Tibial nerve (tissue), 4 donors: ENCODE measurements at places on chromosomes 6 and 20. TPM values are rescaled to one million over a fixed set of nuclear protein-coding genes. Genes with fewer than 3 reads are reported as not detected.

DNA sequence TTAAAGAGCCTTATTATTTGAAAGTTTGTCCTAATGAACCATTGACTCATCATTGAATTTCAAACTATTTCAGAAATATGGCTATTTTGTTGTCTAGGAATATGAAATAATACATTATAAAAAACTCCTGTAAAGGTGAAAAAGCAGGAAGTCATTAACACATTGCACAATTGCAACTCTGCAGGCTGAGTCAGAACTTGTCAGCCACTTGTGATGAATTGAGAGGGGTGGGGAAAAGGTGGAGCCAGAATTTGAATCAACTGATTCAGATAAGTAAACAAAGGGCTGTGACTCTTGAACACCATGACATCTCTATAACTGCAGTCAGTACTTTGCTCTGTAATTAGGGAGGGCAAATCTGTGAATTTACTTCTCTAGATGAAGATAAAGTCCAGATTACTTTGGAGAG is 6.0 kb downstream of the C6orf141 start:
- no peak for DNase-seq
- no peak overlapping the region for H3K4me3 ChIP-seq
- H3K36me3 ChIP-seq: no peaks in the 10 kb centered on the region
- H3K4me1 ChIP-seq: no peaks in the 10 kb centered on the region
- peaks cover under 1% of the 10 kb centered on the region for H3K27me3 ChIP-seq

- H3K36me3 ChIP-seq: no peaks in the 10 kb centered on the region
- no peaks in the 10 kb centered on the region for H3K4me1 ChIP-seq
- no peak for DNase-seq
- H3K27ac ChIP-seq: no peak overlapping the region
Observed at GRCh38 chr6:25834950-25835349, 3.1 kb upstream of the SLC17A1 start.

DNA sequence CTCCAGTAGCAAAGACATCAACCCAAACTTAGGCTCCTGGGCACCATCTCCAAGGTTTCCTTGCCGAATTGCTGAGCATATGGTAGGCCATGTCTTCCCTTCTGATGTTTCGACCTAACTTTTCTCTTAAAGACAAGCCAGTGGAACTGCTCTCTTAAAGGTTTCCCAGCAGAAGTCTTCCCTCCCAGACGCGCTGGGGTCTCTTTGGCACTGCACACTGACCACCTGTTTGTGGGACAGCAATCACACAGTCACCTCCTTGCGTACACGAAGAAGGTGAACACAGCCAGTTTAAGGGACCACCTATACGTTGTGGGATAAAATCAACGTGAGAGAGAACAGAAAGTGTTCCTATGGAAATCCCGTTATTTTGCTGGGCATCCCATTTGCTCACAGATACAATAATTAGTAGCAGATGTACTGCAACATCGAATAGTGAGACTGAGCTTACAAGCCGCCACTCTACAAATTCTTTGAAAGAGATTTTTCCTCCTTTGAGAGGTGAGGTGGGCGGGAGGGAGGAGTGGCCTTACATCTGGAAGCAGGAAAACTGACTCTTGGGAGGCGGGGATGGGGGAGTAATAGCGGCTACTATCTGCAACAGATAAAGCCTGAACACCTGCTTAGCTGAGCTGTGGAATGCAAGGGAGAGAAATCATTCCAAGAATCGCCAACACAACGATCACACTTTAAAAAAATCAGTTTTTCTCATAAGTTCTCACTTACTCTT is 9.9 kb downstream of the GRIK2 start:
- no peaks in the 10 kb centered on the region for H3K27me3 ChIP-seq
- peaks cover 16% of the 10 kb centered on the region for H3K4me1 ChIP-seq
- H3K27ac ChIP-seq: no peak overlapping the region
- no peaks in the 10 kb centered on the region for H3K36me3 ChIP-seq
- no peak overlapping the region for H3K4me3 ChIP-seq

B3GALT4 gene
- total RNA-seq: 7.5 TPM

GRCh38 chr6:31113861-31114540 is 599 bp upstream of the PSORS1C1 start:
- H3K27me3 ChIP-seq: no peaks in the 10 kb centered on the region
- H3K4me3 ChIP-seq: no peak overlapping the region
- DNase-seq: no peak
- no peaks in the 10 kb centered on the region for H3K4me1 ChIP-seq

GRCh38 chr6:133623065-133623464 is 265.8 kb upstream of the TCF21 start:
- DNase-seq: no peak
- H3K36me3 ChIP-seq: no peaks in the 10 kb centered on the region
- no peak overlapping the region for H3K27ac ChIP-seq
- no peak overlapping the region for H3K4me3 ChIP-seq

- H3K27ac ChIP-seq: no peak overlapping the region
- no peak for DNase-seq
- H3K4me1 ChIP-seq: peaks cover 29% of the 10 kb centered on the region
- H3K36me3 ChIP-seq: no peaks in the 10 kb centered on the region
Observed at GRCh38 chr20:54473340-54473739, 2.1 kb upstream of the DOK5 start.

EFCAB8 gene
- 0.87 TPM for total RNA-seq

SLC18B1 gene
- 6.3 TPM for total RNA-seq

GRCh38 chr6:146943664-146944063 is 260.6 kb upstream of the STXBP5 start:
- no peaks in the 10 kb centered on the region for H3K4me1 ChIP-seq
- no peak overlapping the region for H3K27ac ChIP-seq
- no peaks in the 10 kb centered on the region for H3K36me3 ChIP-seq
- no peaks in the 10 kb centered on the region for H3K27me3 ChIP-seq

DNA sequence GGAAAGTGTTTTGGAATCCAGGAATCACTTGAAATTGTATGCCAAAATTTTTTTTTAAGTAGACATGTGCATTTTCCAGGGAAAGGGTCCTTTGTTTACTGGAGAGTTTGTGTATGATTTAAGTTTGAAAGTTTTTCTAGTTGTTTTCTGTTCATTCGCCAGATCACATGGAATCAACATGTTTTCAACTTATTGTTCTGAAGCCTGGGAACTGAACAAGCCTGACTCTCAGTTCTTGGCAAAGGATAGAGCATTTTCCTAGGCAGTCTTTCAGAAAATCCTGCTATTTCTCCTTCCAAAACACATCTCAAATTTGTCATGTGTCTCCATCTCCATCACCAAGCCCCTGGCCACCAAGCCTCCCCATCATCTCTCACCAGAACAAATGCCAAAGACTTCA is 374.8 kb downstream of the MAFB start:
- H3K4me1 ChIP-seq: peaks cover 7% of the 10 kb centered on the region
- H3K36me3 ChIP-seq: no peaks in the 10 kb centered on the region
- peak overlapping the region; percentile 4 for H3K27ac ChIP-seq
- no peaks in the 10 kb centered on the region for H3K27me3 ChIP-seq

GRCh38 chr6:3193102-3193849 is 34.2 kb downstream of the TUBB2B start:
- no peak for DNase-seq
- no peaks in the 10 kb centered on the region for H3K4me1 ChIP-seq
- no peaks in the 10 kb centered on the region for H3K27me3 ChIP-seq
- no peak overlapping the region for H3K4me3 ChIP-seq
- H3K36me3 ChIP-seq: no peaks in the 10 kb centered on the region

ULBP1 gene
- not detected for total RNA-seq

GRCh38 chr6:46221222-46221793 is 50.5 kb upstream of the ENPP5 start:
- no peak for DNase-seq
- no peak overlapping the region for H3K4me3 ChIP-seq
- no peaks in the 10 kb centered on the region for H3K27me3 ChIP-seq

NRSN1 gene
- not detected for total RNA-seq

DNA sequence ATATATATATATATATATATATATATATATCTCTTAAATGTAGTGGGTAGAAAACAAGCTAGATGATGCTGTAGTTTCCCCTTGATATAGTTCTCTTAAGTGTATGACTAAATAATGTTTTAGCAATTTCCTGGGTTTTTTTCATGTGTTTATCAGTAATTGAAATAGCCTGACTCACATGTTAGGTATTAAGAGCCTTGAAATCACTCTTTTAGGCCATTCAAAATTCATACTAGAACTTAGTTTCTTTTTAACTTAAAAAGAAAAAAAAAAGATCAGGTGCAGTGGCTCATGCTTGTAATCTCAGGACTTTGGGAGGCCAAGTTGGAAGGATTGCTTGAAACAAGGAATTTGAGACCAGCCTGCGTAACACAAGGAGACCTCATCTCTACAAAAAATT is 44.1 kb downstream of the NKX2-4 start:
- no peaks in the 10 kb centered on the region for H3K27me3 ChIP-seq
- H3K36me3 ChIP-seq: peaks cover 4% of the 10 kb centered on the region
- no peak for DNase-seq
- H3K4me1 ChIP-seq: no peaks in the 10 kb centered on the region
- H3K27ac ChIP-seq: no peak overlapping the region
- no peak overlapping the region for H3K4me3 ChIP-seq

DNA sequence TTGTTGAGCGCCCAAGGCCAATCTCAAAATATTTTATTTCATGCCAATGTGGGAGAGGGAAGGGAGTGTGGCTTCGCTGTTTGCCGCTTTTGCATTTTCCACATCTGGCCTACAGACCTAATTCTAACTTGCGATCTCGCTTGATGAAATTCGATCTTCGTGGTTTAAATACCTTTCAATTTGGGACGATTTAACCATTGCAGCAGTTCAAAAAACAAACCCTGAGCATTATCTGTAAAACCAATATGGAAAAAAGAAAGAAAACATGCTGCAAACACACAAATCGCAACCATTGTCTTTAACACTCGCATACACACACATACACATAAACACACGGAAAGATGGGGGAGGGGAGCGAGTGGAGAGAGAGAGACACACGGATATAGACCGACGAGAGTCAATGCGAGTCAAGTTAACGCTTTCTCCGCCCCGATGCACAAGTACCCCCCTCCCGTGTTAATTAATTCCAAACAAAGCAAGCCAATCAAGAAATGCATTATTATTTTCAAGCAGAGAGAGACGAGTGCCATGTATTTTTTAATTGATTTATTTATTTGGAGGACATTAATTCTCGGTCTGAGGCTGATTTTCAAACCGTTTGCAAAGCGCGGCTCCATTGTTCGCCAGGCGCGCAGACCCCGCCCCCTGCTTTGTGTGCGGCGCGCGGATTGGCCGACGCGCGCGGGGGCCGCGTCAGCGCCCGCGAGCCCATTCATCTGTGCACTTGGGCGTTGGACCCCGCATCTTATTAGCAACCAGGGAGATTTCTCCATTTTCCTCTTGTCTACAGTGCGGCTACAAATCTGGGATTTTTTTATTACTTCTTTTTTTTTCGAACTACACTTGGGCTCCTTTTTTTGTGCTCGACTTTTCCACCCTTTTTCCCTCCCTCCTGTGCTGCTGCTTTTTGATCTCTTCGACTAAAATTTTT is at the start of gene MARCKS:
TSS of gene MARCKS (plus strand) at position 721 of the 931 bp plus-strand sequence. CDS start 401 bp downstream, outside the sequence.
- peak within 1 kb of the TSS; percentile 94 for H3K27ac ChIP-seq
- H3K27me3 ChIP-seq: no peaks in the 10 kb centered on the region
- H3K4me1 ChIP-seq: peaks cover 19% of the 10 kb centered on the region

DNA sequence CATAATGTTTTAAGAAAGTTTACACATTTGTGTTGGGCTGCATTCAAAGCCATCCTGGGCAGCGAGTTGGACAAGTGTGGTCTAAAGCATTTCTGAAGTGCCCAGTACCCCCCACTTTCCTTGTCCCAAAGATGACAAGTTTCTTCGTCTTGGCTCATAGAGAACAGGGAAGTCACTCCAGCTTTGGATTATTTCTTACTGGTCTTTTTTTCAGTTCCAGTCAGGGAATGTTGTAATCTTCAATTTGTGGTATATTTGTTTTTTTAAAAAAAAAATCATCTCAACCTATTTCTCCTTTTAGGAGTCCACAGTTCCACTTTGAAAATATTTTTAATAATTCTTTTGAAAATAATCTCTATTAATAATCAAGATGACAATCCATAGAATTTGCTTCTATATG is 34.0 kb downstream of the SLX4IP start:
- peaks cover 16% of the 10 kb centered on the region for H3K4me1 ChIP-seq
- no peak for DNase-seq
- H3K36me3 ChIP-seq: no peaks in the 10 kb centered on the region
- H3K27me3 ChIP-seq: no peaks in the 10 kb centered on the region

GRCh38 chr6:10177704-10178103 is 237.2 kb downstream of the TFAP2A start:
- H3K4me1 ChIP-seq: no peaks in the 10 kb centered on the region
- H3K36me3 ChIP-seq: no peaks in the 10 kb centered on the region
- H3K4me3 ChIP-seq: no peak overlapping the region
- H3K27ac ChIP-seq: no peak overlapping the region
- no peak for DNase-seq

DNA sequence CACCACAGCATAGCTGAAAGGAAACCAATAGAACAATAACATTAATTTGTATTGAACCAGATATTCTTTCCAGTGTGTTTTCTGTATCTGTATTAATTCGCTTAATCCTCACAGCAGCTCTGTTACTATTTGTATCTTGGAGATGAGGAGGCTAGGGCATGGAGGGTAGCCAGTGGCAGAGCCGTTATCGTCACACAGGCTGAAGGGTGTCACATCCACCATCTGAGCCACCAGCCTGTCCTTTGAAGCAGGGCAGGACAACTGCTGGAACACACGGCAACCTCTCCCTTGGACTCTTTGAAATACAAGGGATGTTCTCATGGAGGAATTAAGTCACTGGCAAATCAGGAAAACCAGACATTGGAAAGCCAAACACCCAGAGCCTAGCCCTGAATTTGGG is 628.0 kb upstream of the CDH4 start:
- no peak for DNase-seq
- H3K4me1 ChIP-seq: no peaks in the 10 kb centered on the region
- no peak overlapping the region for H3K4me3 ChIP-seq
- H3K27ac ChIP-seq: no peak overlapping the region
- no peaks in the 10 kb centered on the region for H3K36me3 ChIP-seq

GRCh38 chr6:27768556-27768955 is 143.6 kb downstream of the OR2B2 start:
- H3K27ac ChIP-seq: no peak overlapping the region
- H3K4me3 ChIP-seq: no peak overlapping the region
- no peaks in the 10 kb centered on the region for H3K36me3 ChIP-seq
- no peak for DNase-seq

DNA sequence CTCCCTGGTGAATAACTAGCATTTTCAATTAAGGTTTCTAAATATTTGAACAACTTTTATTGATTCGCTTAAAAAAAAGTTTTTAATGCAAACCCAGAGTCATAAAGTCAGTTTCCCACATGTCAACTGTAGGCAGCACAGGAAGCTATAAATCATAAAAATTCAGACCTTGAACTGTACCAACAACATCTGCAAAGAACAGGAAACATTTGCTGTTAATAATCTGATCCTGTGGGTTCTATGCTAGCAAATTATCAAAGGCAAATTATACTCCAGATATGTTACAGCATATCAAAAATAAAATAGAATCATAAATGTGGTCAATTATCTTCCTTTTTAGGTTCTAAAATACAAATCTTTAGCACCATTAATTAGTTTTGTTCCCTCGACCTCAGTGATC is 16.6 kb upstream of the MAP7 start:
- H3K27ac ChIP-seq: no peak overlapping the region
- no peaks in the 10 kb centered on the region for H3K27me3 ChIP-seq
- no peak overlapping the region for H3K4me3 ChIP-seq
